Stimulated activated CD4-positive, alpha-beta T cell treated with anti-CD3 and anti-CD28 coated beads, Interleukin-12 subunit alpha, Interleukin-12 subunit beta, amount 100 ng/mL, for 24 hours (primary cell): ENCODE measurements at places on chromosomes 7 and 10.
A peak's percentile ranks its signal among the peaks of the same experiment; 100 is the strongest.

DNA sequence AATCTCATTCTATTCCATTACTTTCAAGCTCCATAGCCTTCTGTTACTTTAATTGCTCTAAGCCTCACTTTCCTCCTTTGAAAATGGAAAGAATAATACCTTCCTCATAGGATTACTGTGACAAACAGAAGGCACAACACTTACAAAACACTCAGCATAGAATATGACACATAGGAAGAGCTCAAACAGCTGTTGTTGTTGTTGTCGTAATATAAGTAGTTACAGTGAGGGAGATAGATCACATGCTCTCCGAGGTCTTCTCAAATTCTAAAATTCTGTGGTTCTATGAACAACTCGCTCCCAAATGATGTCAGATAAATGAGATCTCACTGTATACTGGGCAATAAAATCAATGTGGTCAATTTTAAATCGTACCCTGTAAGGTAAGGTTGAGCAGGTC lies 1049.3 kb upstream of the C7orf33 start:
- no peak for DNase-seq

GRCh38 chr7:40655426-40655825 lies 520.6 kb downstream of the SUGCT start:
- DNase-seq: no peak

DNA sequence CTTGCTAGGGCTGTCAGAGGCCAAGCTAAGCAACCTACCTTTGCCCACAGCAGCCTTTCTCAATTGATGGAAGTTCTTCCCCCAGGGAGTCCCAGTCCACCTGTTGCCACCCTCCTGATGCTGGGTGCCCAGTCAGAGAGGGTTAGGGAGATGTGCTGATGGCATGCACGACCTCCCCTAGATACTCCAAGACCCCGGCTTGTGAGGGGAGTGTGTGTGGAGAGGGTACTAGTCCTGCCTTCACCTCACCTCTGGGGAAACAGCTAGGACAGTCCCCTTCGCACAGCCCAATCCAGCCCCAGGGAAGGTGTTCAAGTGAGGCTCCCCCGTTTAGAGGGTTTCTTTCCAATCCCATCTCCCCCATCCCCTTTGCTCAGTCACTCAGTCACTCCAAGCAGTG lies 1.3 kb upstream of the UNC5B start:
- DNase-seq: no peak

GRCh38 chr7:73742753-73743641 lies 4.4 kb upstream of the ABHD11 start:
- no peak for DNase-seq

- DNase-seq: no peak
These were observed 329.9 kb upstream of the CELF2 start for GRCh38 chr10:10687751-10688150.

DNA sequence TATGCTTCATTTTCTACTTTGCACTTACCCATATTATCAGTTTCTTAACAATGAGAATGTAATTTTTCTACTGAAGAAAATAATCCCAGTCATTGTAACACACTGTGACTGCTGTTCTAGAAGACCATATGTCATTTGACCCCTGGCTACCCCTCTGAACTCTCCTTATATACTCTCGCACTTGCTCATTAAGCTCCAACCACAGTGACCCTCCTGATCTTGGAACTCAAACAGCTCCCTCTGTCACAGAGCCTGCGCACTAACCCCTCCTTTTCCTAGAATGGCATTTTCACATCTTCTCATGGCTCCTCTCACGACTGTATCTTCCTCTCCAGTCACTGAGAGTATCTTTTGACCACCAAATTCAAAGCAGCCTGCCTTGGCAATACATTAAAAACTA lies 169.7 kb downstream of the CACNA2D1 start:
- no peak for DNase-seq

DNA sequence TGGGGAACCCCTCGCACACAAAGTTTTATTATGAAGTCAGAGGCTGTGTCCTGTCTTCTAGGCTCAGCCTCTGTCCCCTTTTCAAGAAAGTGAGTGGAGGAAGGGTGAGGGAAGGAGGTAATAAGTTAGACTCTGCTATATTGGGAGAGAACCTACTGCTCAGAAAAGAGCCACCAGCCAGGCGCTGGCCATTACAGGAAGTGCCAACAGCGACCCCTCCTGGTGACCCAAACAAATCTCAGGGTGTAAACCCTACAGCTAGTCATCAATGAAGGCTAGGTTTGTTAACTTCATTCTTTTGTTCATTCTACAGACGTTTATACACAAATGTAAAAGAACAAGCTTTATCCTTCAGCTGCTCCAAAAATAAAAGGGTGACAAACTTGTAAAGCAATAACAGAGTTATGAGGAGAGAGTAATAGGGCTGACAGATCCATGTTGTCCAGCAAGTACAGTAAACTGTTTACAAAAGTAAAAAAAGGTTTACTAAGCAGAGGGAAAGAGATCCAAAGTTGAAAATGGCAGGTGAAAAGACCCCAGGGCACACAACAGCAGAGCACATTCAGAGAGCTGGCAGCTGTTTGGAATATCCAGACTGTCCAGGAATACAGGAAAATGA lies 82.7 kb downstream of the FAM204A start:
- DNase-seq: peak; percentile 24

DNA sequence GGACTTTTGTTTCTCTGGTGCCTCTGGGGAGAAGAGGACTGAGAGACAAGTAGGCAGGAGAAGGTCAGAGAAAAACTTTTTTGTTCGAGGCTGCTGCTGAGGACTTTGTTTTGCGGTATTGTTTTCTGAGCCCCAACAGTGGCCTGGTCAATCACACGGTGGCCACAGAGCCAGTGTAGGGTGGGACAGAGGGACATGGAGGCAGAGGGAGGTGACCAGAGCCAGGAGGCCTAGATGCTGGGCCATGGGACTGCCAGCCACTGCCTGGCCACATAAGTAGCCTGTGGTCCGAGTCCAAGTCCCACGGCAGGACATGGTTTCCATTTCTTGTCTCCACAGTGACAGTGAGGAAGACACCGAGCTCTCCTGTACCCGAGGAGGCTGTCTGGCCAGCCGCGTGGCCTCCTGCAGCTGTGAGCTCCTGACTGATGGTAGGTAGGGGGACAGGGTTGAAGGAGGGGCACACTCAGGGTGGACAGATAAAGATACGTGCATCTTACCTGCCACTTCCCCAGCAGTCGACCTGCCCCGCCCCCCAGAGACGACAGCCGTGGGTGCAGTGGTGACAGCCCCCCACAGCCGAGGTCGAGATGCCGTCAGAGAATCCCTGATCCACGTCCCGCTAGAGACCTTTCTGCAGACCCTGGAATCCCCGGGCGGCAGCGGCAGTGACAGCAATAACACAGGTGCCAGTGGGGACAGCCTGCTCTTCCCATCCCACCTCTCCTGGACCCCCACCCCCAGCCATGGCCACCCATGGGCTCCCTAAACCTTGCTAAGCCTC lies 27.5 kb downstream of the SH2B2 start:
- no peak for DNase-seq

- no peak for DNase-seq
These were observed 128.5 kb downstream of the BTAF1 start for GRCh38 chr10:92052088-92052487.

- DNase-seq: peak; percentile 33
These were observed 18.7 kb downstream of the ZNF786 start for GRCh38 chr7:149071641-149072437.

DNA sequence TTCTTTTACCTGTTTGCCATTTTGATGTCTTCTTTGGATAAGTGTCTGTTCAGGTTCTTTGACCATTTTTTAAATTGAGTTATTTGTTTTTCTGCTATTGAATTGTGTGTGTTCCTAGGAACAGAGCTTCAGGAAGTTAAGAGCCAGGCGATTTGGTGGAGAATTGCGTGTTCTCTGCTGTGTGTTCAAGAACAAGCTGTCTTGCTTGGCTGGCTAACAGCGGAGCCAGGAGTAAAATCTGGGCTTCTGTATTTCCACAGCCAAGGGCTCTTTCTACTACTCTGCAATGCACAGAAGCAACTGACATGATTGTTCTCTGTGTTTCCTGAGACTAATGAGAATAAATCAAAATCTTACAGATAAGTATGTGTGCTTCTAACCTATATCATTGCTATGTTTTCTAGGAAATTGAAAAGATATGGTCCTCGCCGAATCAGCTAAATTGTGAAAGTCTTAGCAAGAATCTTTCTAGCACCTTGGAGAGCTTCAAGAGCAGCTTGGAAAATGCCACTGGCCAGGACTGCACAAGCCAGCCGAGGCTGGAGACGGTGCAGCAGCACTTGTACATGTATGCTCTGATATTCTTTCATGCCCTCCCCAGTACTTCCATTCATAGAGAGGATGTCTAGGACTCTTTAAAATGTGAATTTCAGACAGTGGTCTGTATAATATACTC lies 124.2 kb downstream of the ABCA13 start:
- no peak for DNase-seq

GRCh38 chr10:69880301-69881081 lies 78.8 kb downstream of the COL13A1 start:
- DNase-seq: no peak

- peak; percentile 37 for DNase-seq
These were observed at the start of gene PALD1 for GRCh38 chr10:70478191-70479164. Gene PALD1, plus strand, starts transcription at chr10:70478767. Its CDS starts 47,185 bp downstream, at chr10:70525952.

- DNase-seq: no peak
These were observed 6.3 kb downstream of the TMEM176A start for GRCh38 chr7:150806863-150807262.

DNA sequence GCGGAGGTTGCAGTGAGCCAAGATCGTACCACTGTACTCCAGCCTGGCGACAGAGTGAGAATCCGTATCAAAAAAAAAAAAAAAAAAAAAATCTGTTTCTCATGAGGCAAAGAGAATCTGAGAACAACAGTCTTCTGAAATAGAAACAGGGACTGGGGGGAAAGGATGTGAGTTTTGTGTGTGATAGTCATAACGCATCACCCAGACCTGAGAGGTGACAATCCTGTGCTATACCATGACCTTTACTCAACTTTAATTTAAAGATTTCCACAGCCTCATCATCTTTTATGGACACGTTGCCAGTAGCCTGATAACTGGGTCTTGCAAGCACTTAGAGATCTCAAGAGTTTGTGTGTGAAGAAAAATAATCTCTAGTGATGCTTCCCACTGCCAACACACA lies 2.3 kb downstream of the ATXN7L1 start:
- no peak for DNase-seq

- no peak for DNase-seq
These were observed 59.6 kb downstream of the PTPRN2 start for GRCh38 chr7:158527915-158528502.

DNA sequence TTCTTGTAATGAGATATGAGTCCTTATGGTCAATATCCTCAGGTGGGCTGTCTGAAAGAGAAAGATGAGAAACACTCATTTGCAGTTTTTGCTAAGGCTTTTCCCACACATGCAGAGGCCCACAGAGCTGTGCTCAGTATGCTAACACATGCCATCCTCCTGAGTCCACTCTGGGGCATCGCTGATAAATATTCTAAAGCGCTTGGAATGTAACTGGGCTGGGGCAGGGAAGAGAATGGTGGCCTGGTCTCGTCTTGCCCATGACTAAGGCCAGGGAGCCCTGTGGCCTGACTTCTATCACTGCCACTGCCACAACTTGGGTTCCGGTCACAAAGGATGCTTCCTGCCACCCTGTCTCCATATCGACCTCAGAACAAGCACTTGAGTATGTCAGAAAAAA lies 199.7 kb upstream of the FRMD4A start:
- DNase-seq: no peak

GRCh38 chr10:77533146-77533886 lies 104.3 kb downstream of the KCNMA1 start:
- no peak for DNase-seq

DNA sequence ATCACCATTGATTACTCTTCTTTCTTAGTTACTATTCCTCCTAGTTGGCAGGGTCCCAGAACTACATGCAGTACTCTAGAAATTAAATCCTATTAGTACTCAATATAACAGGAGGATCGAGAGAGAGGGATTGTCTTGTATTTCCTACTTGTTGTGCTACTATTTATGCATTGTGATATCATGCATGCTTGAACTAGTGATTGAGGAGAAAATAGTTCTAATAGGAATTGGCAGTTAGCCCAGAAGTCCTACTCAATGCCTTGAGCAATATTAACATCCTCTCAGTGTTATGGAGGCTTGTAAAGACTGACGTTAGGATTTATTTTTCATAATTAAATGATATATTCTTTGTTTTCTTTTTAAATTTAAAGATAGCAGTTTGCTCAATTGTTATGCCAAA lies 67.4 kb downstream of the FOXP2 start:
- DNase-seq: no peak

- no peak for DNase-seq
These were observed 172.4 kb downstream of the LRRC4 start for GRCh38 chr7:127858915-127859189.
